Activated naive CD8-positive, alpha-beta T cell treated with anti-CD3 and anti-CD28 coated beads, Interleukin-2, amount 50 U/mL, for 24 hours (primary cell): ENCODE measurements at places on chromosomes 4 and X.

- H3K36me3 ChIP-seq, result no peaks in the 10 kb centered on the region
- H3K27me3 ChIP-seq, result peaks cover 18% of the 10 kb centered on the region
- no peak overlapping the region for H3K4me3 ChIP-seq
- DNase-seq, result no peak
- no peak overlapping the region for H3K27ac ChIP-seq
Observed at GRCh38 chr4:3299976-3300671, 7.3 kb downstream of the RGS12 start.

DNA sequence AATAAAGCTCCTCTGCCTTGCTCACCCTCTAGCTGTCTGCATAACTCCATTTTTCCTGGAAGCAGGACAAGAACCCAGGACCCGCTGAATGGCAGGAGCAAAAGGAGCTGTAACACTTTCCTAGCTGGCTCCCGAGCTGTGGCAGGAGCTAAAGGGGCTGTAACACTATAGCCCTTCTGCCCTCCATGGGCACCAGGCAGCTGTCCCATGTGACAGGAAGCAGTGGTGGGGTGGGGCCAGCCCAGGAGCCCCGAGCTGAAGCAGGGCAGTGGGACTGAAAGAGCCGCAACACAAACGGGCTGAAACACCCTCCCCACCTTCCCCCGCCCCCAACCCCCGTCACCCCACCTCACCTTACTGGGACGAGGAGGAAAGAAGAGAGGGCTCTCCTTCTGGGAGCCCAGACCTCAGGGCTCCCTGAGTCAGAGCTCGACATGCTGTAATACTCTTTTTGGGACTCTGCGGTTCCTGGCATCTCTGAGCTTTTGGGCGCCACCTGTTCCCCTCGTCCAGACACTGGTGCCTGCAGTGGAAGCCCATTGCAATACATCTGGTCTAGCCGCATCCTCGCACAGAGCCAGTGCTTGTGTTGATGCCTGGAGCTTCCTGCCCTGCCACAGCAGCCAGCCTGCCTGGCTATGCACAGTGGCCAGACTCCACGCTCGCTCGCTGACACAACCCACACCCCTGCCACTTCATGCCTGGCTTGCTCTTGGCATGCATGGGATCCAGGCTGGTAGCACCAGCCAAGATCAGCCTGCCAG lies 39.4 kb downstream of the PPM1K start:
- H3K27ac ChIP-seq, result no peak overlapping the region
- H3K27me3 ChIP-seq, result no peaks in the 10 kb centered on the region
- H3K4me1 ChIP-seq, result peaks cover 6% of the 10 kb centered on the region
- no peaks in the 10 kb centered on the region for H3K36me3 ChIP-seq

GRCh38 chr4:137427411-137427810 lies 104.9 kb downstream of the PCDH18 start:
- no peak overlapping the region for H3K4me3 ChIP-seq
- no peak overlapping the region for H3K27ac ChIP-seq
- DNase-seq, result no peak

- DNase-seq, result no peak
- H3K4me3 ChIP-seq, result no peak overlapping the region
- H3K4me1 ChIP-seq, result no peaks in the 10 kb centered on the region
- H3K27ac ChIP-seq, result no peak overlapping the region
- H3K27me3 ChIP-seq, result peaks cover 3% of the 10 kb centered on the region
Observed at GRCh38 chrX:153499341-153499740, 4.6 kb downstream of the BGN start.

- no peak overlapping the region for H3K27ac ChIP-seq
- DNase-seq, result no peak
- no peak overlapping the region for H3K4me3 ChIP-seq
- H3K36me3 ChIP-seq, result no peaks in the 10 kb centered on the region
Observed at GRCh38 chr4:75904076-75904475, 1.8 kb upstream of the PPEF2 start.

- no peaks in the 10 kb centered on the region for H3K36me3 ChIP-seq
- H3K27me3 ChIP-seq, result peaks cover 23% of the 10 kb centered on the region
- peaks cover 6% of the 10 kb centered on the region for H3K4me1 ChIP-seq
- no peak for DNase-seq
- H3K4me3 ChIP-seq, result no peak overlapping the region
Observed at GRCh38 chr4:122602277-122603142, 18.4 kb downstream of the IL21 start.

- DNase-seq, result peak; percentile 36
- H3K27me3 ChIP-seq, result no peaks in the 10 kb centered on the region
- no peak overlapping the region for H3K4me3 ChIP-seq
- H3K4me1 ChIP-seq, result peaks cover 18% of the 10 kb centered on the region
- H3K36me3 ChIP-seq, result no peaks in the 10 kb centered on the region
Observed at GRCh38 chrX:15242899-15243555, 26.9 kb downstream of the ASB9 start.

DNA sequence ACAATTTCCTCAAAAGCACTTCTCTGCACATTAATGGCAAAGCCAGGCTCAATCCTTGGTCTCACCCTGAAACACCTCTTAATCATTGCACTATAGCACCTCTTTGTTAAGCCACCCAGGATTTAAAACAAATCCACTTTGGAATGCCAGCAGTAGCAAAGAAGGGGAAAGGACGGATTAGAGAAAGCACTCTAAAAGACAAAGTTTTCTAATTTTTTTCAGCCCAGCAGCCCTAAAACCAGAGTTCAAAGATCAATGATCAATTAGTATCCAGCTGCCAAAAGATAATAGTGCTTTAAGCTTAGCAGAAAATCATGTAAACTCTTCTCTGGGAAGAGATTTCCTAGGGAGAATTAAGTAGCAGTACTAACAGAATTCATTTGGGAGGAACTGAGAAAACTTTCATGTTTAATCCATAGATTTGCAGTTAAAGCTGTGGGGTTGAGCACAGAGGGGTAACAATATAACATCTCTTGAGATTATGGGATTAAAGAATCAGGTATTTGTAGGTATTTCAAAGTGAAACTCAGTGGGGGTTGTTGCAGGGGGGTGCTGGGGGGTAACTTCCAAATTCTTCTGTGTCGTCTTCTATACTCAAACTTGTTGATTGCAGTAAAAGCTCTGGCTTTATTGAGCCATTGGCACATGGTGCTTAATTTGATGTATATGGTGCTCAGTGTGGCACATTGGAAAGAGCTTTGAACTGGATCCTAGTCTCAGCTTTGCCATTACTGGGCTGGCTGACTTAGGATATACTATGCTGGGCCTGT lies 61.8 kb downstream of the LRRC66 start:
- no peaks in the 10 kb centered on the region for H3K4me1 ChIP-seq
- no peak overlapping the region for H3K4me3 ChIP-seq
- H3K36me3 ChIP-seq, result no peaks in the 10 kb centered on the region
- no peak for DNase-seq
- H3K27me3 ChIP-seq, result no peaks in the 10 kb centered on the region

GRCh38 chr4:25984796-25985195 lies 70.8 kb downstream of the SMIM20 start:
- no peak for DNase-seq
- H3K4me3 ChIP-seq, result no peak overlapping the region
- no peaks in the 10 kb centered on the region for H3K36me3 ChIP-seq
- no peaks in the 10 kb centered on the region for H3K27me3 ChIP-seq
- no peak overlapping the region for H3K27ac ChIP-seq

DNA sequence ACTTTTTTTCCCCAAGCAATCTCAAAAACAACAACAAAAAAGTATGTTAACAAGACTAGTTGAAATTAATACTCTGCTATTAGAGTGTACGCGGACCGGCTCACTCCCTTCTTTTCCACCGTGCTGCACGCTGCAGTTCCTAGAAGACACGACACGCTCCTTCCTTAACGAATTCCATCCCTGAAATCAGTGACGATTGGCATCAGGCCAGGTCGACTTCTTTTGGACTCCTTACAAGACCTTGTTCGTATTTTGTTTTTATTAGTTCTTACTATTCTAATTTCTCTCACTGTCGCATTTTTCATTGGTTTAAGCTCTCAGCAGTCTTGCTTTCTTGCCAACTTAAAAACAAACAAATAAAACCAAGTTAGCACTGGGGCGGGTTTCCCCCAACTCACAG lies 175.8 kb upstream of the PITX2 start:
- peaks cover 2% of the 10 kb centered on the region for H3K27me3 ChIP-seq
- H3K27ac ChIP-seq, result no peak overlapping the region
- no peaks in the 10 kb centered on the region for H3K4me1 ChIP-seq
- no peaks in the 10 kb centered on the region for H3K36me3 ChIP-seq
- DNase-seq, result no peak

DNA sequence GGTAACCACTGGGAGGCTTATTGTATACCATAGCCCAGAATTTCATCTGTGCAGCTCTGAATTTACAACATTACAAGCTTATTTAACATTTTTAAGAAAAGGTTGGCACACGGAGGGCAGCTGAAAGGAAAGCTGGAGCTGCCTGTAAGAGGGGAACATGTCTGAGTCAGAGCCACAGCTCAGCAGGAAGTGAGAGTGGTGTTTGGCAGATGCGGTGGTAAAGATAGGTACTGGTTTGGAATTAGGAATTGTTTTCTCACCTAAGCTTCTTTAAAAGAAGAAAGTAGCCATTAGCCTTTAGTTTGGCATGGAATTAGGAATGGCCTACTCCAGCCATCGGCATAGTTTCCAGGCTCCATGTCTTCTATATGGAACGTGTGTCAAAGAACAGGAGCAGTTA lies 172.5 kb upstream of the ANXA3 start:
- no peak for DNase-seq
- H3K27ac ChIP-seq, result no peak overlapping the region
- no peaks in the 10 kb centered on the region for H3K4me1 ChIP-seq
- no peaks in the 10 kb centered on the region for H3K36me3 ChIP-seq
- H3K27me3 ChIP-seq, result peaks cover 3% of the 10 kb centered on the region

DNA sequence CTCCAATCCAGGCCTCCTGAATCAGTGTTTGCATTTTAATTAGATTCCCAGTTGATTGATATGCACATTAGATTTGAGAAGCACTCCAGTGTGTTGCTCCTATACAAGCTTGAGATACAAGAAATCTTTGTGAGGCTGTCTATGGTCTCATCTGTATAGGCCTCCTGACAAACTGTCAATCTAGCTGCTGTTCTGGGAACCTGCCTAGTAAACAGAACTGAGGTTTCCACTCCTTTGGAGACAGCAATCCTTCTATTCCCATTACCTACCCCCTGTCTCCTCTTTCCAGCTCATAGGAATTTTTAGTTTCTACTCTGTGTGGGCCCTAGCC lies 306.1 kb upstream of the EMCN start:
- peaks cover 2% of the 10 kb centered on the region for H3K27me3 ChIP-seq
- H3K36me3 ChIP-seq, result no peaks in the 10 kb centered on the region
- H3K27ac ChIP-seq, result no peak overlapping the region
- no peak for DNase-seq
- H3K4me1 ChIP-seq, result peaks cover 13% of the 10 kb centered on the region

GRCh38 chr4:54509057-54509456 lies 148.7 kb upstream of the KIT start:
- no peaks in the 10 kb centered on the region for H3K4me1 ChIP-seq
- no peak overlapping the region for H3K27ac ChIP-seq
- no peaks in the 10 kb centered on the region for H3K27me3 ChIP-seq
- no peak for DNase-seq

DNA sequence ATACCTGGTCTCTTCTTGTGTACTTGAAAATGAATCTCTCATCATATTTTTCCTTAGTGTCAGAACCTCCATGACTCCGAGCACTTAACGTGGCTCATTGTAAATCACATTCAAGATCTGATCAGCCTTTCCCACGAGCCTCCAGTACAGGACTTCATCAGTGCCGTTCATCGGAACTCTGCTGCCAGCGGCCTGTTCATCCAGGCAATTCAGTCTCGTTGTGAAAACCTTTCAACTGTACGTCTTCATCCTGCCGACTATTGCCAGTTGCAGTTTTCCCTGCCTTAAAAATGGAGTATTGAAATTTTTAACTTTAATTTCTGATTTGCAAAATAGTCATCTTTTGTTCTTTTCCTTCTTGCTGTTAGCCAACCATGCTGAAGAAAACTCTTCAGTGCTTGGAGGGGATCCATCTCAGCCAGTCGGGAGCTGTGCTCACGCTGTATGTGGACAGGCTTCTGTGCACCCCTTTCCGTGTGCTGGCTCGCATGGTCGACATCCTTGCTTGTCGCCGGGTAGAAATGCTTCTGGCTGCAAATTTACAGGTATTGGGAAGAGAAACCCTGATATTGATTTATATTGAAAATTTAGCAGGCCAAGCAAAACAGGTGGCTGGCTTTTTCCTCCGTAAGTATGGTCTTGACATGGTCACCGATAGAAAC lies 42.4 kb upstream of the MSANTD1 start:
- H3K36me3 ChIP-seq, result peaks cover 31% of the 10 kb centered on the region
- no peak overlapping the region for H3K4me3 ChIP-seq
- no peak for DNase-seq
- H3K4me1 ChIP-seq, result peaks cover 25% of the 10 kb centered on the region

GRCh38 chr4:78386679-78387078 lies 164.9 kb upstream of the ANXA3 start:
- peaks cover 5% of the 10 kb centered on the region for H3K27me3 ChIP-seq
- no peak overlapping the region for H3K27ac ChIP-seq
- H3K4me3 ChIP-seq, result no peak overlapping the region
- no peak for DNase-seq
- no peaks in the 10 kb centered on the region for H3K4me1 ChIP-seq

DNA sequence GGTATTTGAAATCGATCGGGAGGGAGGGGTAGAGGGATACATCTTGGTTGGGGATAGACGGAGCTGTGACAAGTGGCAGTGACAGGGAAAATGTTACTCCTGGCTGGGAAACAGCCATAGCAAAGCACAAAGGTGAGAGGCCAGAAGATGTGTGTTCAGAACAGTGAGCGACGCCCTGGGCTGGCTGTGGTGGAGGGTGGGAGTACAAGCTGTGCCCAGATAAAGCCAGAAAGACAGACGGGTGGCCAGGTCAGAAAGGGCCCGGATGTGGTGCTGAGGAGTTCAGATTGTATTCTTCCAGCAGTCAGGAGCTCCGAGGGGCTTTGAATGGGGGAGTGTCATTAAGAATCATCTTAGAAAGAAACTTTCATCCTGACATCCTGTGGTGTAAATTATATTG lies 27.9 kb downstream of the CCDC149 start:
- H3K27me3 ChIP-seq, result no peaks in the 10 kb centered on the region
- no peak overlapping the region for H3K4me3 ChIP-seq
- no peaks in the 10 kb centered on the region for H3K4me1 ChIP-seq
- H3K36me3 ChIP-seq, result no peaks in the 10 kb centered on the region
- no peak for DNase-seq
